ENCODE measurements at places on chromosomes 5 and 9.

- DNase-seq = no peak
Measured at GRCh38 chr9:130284690-130285089, 19.1 kb downstream of the HMCN2 start.

GRCh38 chr5:172123269-172123692, 64.7 kb downstream of the STK10 start:
- DNase-seq = no peak

- no peak for DNase-seq
Measured at GRCh38 chr9:82721593-82721992, 341.3 kb downstream of the RASEF start.

GRCh38 chr5:139644646-139645429, 3.3 kb upstream of the CXXC5 start:
- DNase-seq = no peak

GRCh38 chr5:85663708-85664031, 954.1 kb upstream of the COX7C start:
- DNase-seq = no peak

DNA sequence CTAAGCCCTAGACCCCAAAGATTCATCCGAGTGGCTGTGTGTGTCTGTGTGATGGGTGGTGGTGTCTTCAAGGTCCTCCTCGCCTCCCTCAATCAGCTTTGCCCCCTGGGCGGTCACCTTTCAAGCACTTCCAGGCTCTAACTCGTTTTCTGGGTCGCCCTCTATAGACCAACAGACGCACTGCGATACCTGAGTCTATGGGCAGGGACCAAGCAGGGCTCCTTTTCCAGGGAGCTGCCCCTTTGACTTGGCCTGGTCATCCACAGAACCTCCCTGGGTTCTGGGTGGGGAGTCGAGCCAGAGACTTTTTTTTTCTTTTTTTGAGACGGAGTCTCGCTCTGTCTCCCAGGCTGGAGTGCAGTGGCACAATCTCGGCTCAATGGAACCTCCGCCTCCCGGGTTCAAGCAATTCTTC, 1.1 kb downstream of the SLC27A4 start:
- DNase-seq = peak; percentile 60

DNA sequence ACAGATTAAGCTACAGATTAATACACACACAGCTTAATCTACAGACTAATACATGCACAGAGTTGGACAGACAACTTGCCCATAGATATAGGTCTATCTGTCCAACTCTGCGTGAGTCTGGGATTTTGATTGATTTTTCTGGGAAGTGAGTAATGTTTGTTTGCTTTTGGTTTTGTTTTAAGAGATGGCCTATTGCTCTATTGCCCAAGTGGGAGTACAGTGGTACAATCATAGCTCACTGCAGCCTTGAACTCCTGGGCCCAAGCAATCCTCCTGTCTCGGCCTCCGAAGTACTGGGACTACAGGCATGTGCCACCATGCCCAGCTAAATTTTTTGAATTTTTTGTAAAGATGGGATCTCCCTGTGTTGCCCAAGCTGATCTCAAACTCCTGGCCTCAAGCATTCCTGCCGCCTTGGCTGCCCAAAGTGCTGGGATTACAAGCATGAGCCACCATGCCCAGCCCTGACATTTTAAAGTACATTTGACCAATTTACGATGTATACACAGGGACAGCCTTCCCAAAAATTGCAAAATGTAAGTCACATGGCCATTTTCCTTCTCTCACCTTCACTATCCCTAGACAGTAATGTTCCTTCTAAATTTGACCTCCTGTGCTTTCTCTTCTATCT, 50.8 kb downstream of the PAPPA start:
- DNase-seq = no peak

- DNase-seq = no peak
Measured at GRCh38 chr5:147404706-147405105, 105.2 kb downstream of the DPYSL3 start.

- DNase-seq = no peak
Measured at GRCh38 chr5:142857405-142857804, 87.2 kb downstream of the ARHGAP26 start.

DNA sequence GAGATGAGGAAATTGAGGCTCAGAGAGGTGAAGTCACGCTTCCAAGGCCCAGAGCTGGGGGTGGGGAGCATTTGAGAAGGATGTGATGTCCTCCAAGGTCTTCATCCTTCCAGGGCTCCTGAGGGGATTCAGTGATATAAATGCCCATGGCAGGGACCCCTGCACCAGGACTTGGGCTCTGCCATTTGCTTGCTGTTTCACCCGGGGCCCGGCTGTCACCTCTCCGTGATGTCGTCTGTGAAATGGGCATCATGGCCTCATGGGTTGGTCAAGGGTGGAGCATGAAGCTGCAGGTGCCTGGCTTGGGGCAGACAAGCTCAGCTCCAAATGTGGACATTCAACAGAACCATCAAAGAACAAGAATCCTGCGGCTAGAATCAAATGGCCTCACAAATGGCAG, 253.1 kb downstream of the PBX3 start:
- no peak for DNase-seq

DNA sequence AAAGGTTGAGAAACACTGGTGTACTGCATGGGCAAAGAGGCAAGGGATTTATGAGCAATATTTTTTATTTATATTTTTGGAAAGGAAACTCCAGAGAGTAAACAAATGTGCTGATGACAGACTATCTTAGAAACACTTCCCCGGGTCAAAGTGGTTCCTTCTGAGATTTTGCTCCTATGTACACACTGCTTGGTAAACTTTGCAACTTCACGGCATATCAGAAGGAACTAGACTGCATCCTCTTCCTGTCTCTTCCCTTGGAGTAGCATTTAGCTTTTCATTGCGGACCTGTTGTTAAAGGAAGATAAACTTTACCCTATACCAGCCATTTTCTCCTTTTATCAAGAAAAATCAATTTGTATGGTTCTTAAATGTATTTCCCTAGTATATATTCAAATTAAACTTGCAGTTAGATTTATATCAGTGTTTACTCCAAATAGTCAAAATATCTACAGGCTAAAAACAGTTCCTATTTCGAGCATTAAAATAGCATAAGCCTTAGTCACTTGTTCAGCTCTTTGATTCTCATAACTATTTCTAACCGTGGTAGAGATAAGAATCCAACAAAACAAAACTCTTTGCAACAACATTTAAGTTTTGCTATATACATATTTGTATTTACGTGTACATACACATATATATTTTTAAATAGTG, 48.0 kb upstream of the LRRC19 start:
- no peak for DNase-seq

DNA sequence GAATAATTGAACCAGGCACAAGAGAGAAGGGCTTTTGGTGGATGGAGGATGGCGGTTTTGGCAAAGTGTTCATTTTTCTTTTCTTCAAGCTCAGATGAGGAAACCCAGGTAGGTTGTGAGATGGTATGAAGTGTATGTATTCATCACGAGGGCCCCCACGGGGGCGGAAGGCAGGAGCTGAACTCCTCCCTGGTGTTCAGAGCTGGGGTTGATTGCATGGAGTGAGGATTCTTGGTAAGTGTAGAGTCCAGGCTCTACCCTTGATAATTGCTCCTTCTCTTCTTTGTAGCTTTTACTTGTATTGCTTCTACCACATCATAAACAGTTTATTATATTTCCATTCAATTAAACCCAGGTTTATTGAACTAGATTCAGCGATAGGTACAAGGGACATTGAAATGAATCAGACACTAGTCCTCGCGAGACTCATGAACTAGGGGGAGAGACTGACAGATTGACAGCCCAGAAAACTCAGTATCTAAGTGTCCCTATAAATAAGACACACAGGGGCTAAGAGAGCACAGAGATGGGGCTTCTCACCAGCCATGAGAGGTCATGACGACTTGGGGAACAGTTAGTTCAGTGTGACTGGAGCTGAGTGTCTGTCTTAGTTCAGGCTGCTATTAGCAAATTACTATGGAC, 116.7 kb upstream of the KLF4 start:
- no peak for DNase-seq

DNA sequence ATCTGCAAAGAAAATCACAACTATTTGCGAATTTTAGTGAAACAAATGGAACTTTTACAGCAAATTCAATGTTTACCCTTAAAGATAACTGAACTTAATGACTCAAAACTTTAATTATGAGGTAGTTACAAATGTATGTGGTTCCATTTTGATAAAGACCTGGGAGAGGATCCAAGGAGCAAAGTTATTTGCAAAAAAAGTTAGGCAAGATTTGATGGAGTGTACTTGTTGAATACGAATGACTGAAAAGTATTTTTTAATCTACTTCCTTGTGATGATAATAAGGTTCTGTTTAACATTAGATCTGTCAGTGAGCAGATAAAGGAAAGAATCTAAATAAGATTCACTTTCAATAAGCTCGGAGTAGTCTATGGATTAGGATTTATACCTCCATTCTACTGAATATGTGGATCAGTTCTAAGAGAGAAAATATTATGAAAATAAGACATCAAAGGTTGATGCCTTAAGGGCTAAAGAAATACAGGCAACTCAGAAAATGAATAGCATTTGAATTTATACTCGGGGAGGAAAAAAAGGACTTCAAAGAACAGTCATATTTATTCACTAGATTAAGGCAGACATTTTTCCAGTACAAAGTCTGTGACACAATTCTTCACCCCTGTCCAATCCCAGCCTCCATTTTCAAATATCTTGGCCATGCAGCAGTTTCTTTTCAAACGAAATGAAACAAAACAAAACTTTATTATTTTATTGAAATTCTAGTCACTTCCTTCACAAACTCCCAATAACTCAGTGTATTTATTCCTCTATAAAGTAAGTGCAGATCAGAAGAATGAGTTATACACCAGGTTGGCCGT, 199.8 kb downstream of the PDE4D start:
- no peak for DNase-seq

DNA sequence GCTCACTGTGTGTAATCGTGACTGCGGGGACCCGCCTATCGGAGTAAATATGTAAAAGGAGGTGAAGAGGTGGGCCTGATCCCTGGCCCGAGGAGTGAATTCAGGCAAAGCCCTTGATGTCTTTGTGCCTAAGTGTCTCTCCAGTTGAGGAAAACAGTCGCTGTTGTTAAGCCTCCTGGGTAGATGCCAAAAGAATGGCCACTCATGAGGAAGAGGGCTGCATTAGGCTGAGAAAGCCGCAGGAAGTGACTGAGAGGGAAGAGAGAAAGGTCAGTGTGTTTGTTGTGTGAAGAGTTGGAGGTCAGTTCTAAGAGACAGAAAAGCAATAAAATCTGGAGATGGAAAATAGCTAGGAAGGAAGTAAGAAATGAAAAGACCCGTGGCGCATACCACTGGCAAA, 35.8 kb upstream of the PIP5K1B start:
- DNase-seq = no peak

DNA sequence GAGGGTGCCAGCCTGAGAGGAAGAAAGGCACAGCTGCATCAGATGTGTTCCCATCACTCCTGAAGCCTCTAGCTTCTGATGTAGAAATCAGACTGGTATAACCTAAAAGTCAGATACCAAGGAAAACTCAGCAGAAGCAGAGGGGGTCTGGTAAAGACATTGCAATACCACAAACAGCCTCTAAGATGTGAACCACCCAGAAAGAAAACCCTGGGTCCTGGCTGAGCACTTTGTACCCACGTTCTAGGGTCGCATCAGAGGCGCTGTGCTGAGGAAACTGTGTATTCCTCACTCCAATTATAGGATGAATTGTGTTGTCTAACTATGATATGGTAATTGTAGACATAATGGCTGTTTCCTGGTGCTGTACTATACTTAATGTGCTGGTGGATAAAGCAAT, 275.6 kb downstream of the IRX2 start:
- DNase-seq = no peak

DNA sequence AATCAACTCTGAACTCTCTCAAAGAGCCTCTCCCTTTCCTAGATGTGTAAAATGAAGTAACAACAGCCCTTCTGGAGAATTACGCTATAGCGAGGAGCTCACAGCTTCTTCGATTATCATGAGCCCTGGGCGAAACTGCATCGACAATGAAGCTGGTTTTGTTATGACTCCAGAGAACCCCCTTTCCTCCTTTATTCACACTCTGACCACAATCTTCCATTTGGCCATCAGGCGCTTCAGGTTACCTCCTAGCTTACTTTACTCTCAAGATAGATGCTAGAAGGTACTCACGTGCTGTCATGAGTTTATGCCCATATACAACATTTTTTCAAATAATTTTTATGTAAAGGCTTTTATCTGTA, 362.7 kb upstream of the RFX3 start:
- no peak for DNase-seq

DNA sequence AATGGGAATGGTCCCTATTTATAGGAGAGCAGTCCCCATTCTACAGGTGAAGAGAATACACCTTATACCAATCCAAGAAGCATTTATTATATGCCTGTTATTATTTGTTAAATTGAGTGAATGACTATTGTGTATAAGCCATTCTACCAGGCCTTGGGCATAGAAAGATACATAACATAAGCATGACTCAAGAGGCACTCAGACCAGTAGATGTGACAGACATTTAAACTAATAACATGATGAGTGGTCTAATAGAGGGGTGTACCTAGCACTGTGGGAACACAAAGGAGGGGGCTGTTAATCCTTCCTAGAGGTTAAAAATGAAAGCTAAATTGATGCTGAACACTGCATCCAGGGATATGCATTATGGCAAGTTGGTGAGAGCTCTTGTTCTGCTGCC, 145.0 kb upstream of the TNC start:
- no peak for DNase-seq

DNA sequence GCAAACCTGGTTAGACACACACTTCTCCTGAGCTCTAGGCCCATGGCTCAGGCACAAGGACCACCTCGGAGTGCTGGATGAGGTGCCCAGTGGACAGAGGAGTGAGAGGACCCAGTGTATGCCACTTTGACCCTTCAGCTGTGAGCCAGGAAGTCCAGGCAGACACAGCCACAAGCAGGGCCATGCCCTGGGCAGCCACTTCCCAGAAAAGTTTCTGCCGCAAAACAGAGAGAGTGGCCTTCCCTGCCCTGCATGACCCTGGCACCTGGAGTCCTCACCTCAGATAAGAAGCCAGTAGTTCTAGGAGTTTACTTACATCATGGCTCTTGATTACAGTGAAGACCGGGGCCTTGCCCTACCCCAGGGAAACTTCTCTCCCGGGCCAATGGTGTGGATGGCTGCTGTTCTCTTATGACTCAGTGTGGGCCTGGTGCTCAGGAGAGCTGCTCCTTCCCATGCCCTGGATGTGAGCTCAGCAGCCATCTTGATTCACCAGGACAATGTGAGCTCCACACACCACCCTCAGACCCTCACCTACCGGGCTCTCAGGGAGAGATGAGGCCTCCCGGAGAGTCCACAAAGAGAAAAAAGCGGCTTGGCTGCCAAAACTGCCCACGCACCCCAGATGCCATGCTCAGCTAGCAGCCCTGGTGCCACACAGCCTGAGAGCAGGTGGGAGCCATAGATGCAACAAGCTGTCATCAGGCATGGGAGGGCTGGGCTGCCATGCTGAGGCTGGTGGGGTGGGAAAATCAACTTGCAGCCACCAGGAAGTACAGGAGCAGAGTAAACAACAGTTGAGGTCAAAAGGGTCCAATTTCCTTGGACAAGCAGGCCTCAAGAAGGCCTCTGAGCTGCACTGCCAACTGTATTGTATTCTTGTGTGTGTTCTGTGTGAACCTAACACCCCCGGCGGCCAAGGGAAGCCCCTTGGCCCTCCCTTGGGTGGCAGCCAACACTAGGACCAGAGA, 11.7 kb upstream of the IRF1 start:
- DNase-seq = no peak

GRCh38 chr9:20728493-20729220, 44.6 kb downstream of the FOCAD start:
- DNase-seq = no peak

GRCh38 chr5:72522607-72523006, 15.4 kb upstream of the ZNF366 start:
- no peak for DNase-seq
